NCI-H187 (cell line): ENCODE measurements at places on chromosomes 6 and 20.

DNA sequence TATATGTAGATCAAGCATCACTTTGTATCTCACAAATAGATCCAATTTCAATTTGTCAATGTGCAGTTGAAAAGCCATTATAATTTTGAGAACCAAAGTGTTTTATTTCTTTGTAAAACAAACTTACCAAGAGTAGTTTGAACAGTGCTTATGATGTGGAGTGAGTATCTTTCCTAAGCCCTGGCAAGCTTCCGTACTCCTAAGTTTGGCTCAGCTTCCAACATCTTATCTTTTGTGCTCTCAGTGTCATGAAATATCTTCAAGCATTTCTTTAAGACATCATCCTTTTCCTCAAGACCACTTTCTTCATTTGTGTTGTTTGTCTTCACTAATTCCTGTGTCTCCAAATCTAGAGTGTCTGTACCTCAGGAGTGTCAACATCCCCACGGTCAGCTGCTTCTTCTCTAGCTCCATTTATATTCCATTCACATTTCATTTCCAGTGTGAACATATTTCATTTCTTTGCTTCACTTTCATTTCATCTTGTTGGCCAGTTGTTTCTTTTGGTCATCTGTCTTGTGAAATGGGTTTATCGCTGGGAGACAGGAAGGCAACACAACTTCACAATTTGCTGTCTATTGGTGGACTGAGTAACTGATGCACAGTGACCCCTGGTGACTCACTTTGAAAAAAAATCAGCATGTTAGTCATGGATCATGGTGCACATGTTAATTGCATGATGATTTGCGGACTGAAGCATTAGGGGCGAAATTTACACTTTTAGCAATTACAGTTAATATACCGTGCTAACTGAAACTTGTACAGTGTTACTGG lies 36.9 kb downstream of the SLC24A3 start:
- DNase-seq = no peak

DNA sequence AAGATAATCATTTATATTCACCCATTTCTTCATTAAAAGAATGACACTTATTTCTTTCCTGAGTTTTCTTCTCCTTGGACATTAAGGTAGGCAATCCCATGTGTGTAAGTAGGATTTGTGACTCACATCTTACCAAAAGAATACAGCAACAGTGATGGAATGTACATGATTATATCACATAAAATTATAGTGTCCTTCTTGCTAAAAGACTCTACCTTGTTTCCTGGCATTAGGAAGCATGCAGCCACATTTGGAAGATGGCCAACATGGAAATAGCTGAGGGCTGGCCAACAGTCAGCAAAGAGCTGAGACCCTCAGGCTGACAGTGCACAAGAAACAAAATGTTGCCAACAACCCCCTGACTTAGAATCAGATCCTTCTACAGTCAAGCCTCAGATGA lies 327.9 kb upstream of the MARCKS start:
- no peak for DNase-seq

GRCh38 chr6:135212935-135213334 lies 31.8 kb downstream of the MYB start:
- DNase-seq = no peak

- no peak for DNase-seq
Observed at GRCh38 chr20:49308875-49309274, 31.0 kb upstream of the ZNFX1 start.

DNA sequence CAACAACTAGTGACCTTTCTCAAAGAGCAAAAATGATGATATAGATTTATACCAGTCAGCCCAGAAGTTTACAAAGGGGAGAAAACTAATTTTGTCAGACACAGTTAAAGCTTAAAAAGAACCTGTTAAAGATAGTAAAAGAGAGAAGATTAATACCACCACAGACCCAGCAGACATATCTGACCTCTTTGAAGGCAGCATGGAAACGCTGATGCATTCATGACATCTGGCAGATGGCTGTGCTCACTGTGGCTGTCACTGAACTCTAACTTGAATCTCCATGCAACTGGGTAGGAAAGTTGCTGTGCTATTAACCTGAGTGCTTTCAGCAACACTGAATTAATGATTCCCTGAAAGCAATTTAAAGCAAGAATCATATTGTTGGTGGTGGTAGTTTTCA lies 159.8 kb upstream of the PRDM1 start:
- no peak for DNase-seq
